ENCODE measurements at places on chromosomes 2 and 18.
A peak's percentile ranks its signal among the peaks of the same experiment; 100 is the strongest.

- DNase-seq: no peak
These were observed 360.0 kb downstream of the RND3 start for GRCh38 chr2:150127346-150127990.

DNA sequence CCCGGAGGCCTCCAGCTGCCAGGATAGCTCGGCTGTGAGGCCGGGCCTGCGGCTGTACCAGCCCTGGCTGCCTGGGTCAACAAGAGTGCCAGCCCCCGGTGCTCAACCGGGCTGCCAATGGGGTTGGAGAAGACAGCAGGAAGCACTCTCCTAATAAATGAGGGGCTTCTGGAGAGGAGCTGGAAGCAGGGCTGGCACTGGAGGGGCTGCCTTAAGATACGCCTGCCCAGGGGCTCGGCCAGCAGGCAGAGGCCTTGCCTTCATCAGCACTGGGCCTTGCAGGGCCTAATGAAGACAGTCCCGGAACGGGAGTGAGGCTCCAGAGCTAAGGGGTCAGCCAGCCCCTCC, 73.6 kb downstream of the TEX51 start:
- DNase-seq: no peak

DNA sequence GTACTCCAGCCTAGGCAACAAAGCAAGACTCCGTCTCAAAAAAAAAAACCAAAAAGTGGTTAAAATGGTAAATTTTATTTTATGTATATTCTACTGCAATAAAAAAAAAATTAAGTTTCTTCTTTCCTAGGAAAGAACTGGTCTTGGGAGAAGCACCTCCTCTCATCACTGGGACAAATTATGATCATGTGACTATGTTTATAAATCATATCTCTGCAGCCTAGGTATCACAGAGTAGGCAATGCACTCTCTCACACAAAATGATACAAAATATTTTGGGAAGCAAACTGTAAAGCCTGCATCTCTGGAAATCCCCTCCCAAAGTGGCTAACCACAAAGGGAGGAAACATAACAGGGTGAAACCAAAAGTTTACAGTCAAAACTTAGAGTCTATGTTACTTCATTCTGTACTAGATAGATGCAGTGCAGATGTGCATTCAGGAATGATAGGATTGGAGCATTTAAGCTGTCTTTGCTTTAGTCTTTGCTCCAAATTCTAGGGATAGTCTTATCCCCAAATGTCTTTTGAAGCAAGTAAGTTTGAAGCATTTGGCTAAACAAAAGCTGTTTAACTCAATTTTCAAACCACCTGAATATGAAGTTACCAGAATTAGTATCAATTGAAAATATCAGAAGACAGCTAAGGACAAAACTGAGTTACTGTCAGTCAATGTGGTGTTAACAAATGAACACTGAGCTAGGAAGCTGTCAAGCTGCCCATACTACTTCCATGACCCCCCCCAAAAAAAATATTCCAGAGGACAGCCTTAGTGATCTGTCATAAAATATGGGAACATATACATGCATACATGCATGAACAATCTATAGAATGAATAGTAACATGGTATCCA, 21.1 kb upstream of the MALT1 start:
- no peak for DNase-seq

DNA sequence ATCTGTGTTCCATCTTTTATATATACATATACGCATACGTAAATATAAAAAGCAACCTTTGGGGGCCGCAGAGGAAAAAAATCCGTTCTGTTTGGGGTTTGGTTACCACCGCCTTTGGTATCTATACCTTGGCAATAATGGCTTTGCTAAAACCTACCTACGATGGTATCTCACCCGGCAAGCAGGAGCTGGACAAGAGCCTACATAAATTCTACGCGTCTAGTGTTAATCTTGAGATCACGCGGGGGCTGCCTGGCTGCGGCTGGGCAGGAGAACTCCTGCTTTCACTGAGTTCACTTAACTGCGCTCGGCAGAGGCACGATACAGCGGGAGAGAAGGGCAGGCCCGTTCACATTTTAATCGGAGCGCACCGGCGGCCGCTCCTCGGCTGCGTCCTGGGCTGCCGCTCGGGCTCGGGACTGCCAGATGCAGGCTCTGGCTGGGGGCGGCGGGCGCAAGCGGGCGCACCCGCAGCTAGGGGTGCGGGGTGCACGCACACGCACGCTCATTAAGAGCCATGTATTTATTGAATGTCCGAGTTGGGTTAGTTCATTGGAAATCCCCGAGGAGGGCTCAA, 1.7 kb upstream of the POU3F3 start:
- DNase-seq: no peak

- DNase-seq: peak; percentile 63
These were observed at the start of gene EFR3B for GRCh38 chr2:25041928-25042320. EFR3B (plus strand) TSS chr2:25042076; CDS start chr2:25042313, 237 bp downstream.

DNA sequence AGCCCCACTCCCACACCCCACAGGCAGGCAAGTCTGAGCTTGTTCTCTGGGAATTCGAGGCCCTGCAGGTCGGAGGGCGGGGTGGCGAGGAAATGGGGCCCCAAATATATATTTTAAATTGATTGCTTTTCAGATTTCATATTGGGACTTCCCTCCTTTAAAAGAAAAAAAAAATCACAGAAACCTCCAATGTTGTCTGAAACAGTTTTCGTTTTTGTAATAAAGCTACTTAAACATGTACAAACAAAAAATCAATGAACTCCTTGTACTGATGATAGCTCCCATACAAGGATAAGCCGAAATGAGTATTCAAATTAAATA, 21.5 kb downstream of the THNSL2 start:
- no peak for DNase-seq

DNA sequence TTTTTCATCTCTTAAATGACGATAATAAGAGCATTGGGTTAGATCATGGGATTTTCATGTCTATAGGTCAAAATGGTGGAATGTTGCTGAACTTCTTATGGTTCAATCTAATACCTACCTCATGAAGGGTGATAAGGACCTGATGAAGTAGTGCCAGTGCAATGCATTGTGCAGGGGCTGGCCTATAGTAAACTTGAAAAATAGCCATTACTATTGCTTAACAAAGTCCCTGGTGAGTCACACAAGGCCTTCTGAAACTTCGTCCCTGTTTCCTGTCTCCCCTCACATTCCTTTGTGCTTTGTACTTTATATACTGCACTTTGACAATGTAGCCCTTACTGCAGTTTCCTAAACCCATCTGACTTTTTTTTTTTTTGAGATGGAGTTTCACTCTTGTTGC, 515.9 kb downstream of the SLC4A3 start:
- DNase-seq: no peak

GRCh38 chr2:44836174-44836573, 105.3 kb upstream of the SIX3 start:
- no peak for DNase-seq

- no peak for DNase-seq
These were observed 28.3 kb downstream of the ZAP70 start for GRCh38 chr2:97741686-97742085.

- DNase-seq: no peak
These were observed 4.0 kb downstream of the EMX1 start for GRCh38 chr2:72921088-72921851.

DNA sequence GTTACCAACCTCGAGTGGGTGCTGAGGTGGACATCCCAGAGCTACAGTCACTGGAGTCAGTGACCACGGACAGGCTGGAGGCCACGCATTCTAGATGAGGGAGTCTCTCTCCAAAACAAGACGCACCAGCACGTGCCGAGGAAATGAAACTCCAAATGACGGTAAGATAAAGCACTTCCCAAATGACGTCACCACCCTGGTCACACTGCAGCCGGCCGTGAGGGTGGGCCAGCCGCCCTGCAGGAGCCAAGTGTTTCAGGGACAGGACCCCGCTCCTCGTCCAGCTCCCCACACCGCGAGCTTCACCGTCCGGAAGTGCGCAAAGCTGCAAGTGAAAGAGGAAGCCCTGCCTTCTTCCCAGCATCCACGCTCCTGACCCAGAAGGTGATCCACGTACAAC, 99.4 kb downstream of the ZNF516 start:
- no peak for DNase-seq

DNA sequence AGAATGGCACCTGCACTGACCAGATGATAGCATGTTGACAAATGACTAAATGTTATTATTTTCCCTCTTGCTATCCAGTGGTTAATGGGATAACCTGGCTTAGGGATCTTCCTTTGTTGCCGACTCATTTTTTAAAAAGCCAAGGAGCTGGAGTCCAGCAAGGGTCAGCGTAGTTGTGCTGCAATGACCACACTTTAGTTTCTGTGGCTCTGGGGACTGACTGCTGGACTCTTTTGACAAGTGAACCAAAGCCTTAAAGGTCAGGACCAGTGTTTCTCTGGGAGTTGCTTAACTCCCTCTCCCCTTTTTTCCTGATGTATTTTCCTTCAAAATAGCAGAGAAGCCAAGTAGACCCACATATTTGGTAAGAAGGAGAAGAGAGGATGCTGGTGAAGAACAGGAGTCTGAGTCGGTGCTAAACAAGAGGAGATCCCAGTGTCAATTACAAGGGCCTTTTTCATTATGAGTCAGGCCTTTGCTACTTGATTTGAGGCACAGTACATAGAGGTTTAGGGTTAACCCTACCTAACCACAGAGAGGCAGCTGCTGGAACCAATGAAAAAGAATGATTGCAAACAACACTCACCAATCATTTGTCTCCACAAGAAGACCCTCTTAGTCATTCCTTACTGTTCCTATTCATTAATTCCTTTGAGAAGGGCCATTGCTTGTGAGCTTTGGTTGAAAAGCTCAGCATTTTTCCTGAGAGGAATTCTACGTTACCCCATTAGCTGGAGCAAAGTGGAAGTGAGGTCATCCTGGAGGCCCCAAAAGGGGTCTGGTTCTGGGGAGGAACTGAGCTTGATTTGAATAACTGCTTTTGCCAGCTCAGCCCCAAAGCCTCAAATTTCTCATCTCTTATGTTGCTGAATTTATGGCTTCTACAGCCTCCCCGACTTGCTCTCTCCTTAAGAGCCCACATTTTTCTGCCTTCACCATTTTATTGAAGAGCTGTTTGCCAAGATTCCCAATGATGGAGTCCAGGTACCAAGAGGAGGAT, 137.6 kb upstream of the HNMT start:
- DNase-seq: no peak

DNA sequence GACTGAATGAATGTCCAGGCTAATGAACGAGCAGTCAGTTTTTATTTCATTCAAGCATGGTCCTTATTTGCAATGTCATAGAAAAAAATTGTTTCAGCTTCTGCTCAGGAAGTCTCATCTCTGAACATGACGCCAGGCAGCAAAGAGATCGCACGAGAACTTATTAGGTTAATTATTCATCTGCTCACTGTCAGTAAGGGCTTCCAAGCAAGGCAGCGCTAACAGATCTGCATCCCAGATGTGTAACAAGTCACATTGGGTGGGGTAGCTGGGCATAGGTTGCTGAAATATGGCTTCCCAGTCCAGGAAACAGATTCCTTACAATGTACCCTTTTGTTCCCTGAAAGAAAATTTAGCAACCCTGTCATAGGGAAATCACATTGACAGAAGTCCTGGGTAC, 63.5 kb downstream of the ANKRD44 start:
- no peak for DNase-seq

DNA sequence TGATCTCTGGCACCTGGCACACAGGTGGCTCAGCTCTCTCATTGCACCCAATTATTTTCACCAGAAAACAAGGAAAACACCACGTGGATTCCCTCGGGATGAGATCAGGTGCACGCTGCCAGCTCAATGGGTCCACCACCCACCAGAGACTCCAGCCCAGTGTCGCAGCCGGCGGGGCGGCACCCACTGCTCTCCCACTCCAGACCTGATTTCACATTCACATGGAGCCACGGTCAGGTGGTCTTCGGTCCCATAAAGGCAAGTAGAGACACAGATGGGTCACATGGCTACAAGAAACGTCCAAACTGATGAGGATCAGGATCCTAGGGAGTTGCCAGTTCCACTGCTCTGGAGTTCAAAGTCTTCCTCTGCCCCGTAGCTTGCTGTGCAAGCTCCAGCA, 217.6 kb downstream of the ANKRD30B start:
- DNase-seq: no peak

All from NCI-H1048 (cell line).